ENCODE measurements at places on chromosomes 7 and 10.

DNA sequence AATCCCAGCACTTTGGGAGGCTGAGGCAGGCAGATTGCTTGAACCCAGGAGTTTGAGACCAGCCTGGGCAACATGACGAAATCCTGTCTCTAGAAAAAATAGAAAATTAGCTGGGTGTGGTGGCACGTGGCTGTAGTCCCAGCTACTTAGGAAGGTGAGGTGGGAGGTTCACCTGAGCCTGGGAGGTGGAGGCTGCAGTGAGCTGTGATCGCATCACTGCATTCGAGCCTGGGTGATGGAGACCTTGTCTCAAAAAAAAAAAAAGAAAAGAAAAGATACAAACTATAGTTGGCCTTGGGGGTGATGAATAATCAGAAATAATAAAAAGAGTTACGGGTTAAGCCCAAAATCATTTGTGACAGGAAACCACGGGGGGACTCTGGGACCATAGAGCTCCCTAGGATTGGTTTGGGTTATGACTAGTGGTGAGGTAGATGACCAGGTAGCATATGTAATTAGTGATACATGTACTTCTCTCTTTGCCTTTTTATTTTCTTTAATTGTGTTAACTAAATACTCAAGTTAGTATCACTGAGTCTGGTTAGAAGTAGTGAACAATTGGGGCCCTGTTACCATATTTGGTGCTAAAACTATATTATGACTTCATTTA lies 10.4 kb upstream of the ASCC1 start:
- DNase-seq: no peak

- DNase-seq: no peak
These were observed 126.5 kb downstream of the GFRA1 start for GRCh38 chr10:116146372-116147140.

GRCh38 chr7:32298408-32299132 lies 191.6 kb downstream of the LSM5 start:
- no peak for DNase-seq

DNA sequence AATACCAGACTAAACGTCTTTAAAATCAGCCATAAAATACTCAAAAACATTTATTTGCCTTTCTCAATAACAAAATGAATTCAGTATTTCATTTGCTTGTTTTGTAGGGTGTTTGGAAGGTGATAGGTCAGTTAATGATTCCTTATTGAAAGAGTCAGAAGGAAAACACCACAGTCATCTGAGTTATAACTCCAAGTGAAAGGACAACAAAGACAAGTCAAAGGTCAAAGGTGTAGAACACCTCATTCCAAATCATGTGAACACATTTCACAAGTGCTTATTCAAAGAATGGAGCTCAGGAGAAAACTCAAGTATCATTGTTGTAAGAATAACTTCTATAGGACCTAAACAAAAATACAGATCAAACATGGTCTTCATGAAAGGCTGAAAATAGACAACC lies 318.6 kb upstream of the PHF14 start:
- no peak for DNase-seq

GRCh38 chr10:110040767-110041478 lies 33.1 kb downstream of the ADD3 start:
- DNase-seq: no peak

DNA sequence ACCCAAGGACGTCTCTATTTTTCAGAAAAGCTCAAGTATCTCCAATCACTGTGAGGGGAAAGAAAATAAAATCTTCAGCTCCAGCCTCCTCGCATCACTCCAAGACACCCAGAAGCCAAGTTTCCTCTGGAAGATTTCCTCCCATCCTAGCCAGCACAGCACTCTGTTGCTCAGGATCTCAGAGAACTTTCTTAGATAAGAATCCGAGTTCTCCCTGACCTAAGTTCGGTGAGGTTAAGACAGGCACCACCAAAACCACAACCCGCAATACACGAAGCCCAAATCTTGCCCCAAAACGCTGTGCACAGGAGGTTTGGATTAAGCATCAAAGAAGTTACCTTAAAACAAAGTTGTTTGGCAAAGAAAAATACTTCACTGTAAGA lies 4.2 kb downstream of the FAM53B start:
- DNase-seq: peak; percentile 49

- DNase-seq: no peak
These were observed 6.4 kb downstream of the CDCA7L start for GRCh38 chr7:21939136-21939857.

- no peak for DNase-seq
These were observed 5.6 kb upstream of the PAX2 start for GRCh38 chr10:100739517-100740368.

DNA sequence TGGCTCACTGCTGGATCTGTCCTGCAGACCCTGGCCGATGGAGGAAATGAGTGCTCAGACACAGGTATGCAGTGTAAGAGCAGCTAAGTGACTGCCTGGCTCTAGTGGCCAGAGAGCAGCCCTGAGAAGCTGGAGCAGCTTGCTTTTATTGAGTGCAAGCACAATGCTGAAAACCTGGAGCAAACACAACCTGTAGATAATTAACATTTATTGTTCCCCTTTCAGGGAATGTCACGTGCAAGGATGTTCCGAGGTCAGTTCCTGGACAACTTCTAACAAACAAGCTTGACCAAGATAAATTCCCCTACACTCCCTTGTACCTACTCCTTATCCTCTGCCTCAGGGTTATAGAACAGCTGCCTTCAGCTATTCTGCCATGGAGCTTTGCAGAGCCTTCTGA lies 31.3 kb downstream of the DDC start:
- DNase-seq: no peak

GRCh38 chr7:23544913-23545354 lies 13.2 kb upstream of the TRA2A start:
- no peak for DNase-seq

DNA sequence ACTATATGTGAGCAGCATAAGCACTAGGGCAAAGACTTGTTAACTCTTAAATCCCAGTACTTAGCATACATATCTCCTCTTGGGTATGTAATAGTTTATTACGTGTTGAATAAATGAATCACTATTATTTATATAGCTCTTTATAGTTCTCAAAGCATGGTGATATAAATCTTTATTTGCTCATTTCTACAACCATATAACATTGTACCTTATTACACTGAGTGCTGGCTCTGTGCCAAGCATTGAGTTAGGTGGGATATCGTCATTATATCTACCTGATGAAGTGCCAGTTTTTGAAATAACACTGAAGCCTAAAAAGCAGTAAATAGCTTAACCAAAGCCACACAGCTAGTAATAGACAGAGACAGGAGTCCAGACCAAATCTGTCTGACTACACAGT lies 27.9 kb downstream of the AHR start:
- DNase-seq: no peak

DNA sequence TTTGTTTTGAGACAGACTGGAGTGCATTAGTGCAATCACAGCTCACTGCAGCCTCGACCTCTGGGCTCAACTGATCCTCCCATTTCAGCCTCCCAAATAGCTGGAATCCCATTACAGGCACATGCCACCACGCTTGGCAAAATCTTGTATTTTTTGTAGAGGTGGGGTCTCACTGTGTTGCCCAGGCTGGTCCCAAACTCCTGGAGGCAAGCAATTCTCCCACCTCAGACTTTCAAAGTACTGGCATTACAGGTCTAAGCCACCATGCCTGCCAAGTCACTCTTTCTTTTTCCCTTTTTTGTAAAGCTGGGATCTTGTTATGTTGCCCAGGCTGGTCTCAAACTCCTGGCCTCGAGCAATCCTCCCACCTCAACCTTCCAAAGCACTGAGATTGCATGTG lies 8.3 kb upstream of the NPC1L1 start:
- no peak for DNase-seq

DNA sequence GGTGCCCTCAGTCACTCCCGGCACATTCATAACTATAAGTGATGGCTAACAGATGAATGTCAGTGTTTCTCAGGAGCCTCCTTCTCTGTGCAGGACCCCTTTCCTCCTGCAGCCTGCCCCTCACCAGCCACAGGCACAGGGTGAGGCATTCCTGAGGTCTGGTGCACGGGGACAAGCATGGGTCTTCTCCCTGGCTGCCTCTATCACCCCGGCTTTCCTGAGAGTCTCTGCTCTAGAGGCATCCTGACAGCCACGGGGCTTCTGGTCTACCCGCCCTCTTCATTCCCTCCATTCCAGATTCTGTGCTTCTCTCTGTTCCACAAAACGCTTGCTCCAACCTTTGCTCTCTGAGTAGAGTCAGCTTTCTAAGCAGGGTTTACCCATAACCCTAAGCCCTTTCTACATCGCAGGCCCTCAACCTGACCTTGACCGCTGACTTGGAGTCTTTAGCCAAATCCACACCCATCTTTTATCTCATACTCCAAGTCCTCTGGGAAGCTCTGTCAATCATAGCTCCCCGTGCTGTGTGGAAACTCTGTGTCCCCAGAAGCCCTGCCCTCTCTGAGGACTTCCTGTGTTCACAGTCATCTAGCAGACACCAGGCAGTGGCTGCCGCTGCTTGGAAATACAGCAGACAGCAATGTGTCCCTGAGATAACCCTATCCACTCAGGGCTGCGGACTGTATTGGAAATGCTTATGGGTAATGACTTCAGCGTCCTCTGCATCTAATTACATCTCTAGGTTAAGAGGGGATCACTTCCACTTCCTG lies 159.0 kb downstream of the SFMBT2 start:
- no peak for DNase-seq

DNA sequence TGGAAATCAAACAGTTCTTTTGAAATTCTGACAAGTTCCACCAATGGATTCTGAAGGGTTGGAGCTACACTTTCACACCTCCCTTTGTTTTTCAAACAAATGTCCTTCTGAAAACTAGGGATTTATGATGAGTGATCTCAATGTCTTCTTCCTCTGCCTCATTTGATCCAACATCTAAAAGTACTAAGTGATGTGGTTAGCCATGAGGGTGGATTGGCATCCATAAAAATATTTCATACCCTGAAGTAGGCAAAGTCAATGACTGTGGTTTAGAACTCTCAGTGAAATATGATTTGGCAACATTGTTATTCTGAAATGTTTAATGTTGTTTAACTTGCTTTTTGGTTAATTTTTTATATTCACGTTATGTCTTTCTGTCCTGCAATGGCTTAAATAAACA lies 136.9 kb downstream of the MBL2 start:
- DNase-seq: no peak

- no peak for DNase-seq
These were observed 52.8 kb downstream of the LSMEM1 start for GRCh38 chr7:112533591-112533990.

- no peak for DNase-seq
These were observed 57.8 kb downstream of the COL26A1 start for GRCh38 chr7:101420436-101420835.

- no peak for DNase-seq
These were observed 71.1 kb upstream of the KAT6B start for GRCh38 chr10:74755273-74755672.

GRCh38 chr7:27111042-27111750 lies 8.7 kb upstream of the HOXA2 start:
- no peak for DNase-seq

DNA sequence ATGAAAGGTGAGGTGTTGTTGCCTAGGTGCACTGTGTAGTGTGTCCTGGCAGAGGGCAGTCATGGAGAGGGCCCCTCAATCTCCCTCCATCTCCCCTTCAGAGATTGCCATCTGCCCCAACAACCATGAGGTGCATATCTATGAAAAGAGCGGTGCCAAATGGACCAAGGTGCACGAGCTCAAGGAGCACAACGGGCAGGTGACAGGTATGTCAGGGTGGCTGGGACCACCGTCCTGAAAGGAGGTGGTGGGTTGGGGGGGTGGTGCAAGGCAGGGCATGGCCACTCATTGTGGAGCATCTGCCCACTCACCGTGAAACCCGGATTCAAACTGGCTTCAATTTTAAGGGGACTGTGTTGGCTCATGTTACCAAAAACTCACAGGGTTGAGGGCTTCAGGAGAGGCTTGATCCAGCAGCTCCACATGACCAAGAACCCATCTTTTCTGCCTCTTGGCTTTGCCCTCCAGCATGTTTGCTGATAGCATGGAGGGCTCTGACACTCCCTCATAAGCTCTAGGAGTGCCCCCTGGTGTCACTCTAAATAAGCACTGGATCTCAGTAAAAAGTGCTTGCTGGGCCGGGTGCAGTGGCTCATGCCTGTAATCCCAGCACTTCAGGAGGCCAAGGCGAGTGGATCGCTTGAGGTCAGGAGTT lies 12.2 kb downstream of the ARPC1B start:
- DNase-seq: peak; percentile 69

DNA sequence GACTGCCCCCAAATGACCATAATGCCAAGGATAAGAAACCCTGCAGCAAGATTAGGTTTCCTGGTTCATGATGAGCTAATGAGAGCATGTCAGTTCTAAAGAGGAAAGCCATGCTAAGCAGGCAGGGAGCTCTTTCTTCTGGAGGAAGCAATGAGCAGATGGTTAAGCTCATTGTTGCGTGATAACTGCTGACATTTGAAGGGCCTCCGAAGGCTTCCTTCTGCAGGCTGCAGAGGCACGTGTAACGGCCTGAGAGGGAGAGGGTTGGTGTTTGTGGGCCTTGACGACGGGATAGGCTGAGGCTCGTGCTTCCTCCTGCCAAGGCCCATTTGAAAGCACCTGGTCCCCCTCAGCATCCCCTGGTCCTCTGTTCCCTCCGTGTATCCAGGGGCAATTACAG lies 63.5 kb upstream of the BTBD16 start:
- no peak for DNase-seq

- DNase-seq: no peak
These were observed 223.7 kb downstream of the MAD1L1 start for GRCh38 chr7:2008936-2009540.

DNA sequence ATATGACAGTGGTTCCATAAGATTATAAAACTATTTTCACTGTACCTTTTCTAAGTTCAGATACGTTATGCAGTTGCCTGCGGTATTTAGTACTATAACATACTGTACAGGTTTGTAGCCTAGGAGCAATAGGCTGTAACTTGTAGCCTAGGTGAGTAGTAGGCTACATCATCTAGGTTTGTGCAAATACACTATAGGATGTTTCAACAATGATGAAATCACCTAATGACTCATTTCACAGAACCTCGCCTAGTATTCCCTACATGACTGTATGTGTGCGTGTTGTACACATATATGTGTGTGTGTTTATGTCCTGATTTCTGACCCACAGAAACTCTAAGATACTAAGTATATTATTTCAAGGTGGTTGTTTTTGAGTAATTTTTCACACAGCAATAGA lies 139.0 kb downstream of the HERPUD2 start:
- no peak for DNase-seq

DNA sequence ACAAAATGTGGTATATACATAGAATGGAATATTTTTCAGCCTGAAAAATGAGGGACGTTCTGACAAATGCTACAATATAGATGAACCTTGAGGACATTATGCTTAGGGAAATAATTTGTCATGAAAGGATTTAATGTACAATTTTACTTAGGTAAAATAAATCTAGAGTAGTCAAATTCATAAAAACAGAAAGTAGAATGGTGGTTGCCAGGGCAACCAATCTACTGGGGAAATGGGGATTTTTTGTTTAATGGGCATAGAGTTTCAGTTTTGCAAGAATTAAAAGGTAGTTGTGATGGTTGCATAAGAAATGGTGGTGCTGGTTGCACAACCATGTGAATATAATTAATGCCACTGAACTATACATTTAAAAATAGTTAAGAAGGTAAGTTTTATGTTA lies 296.0 kb upstream of the SP4 start:
- no peak for DNase-seq

GRCh38 chr7:106462365-106462859 lies 177.6 kb upstream of the NAMPT start:
- DNase-seq: peak; percentile 43

All from CD4-positive, alpha-beta T cell treated with Interleukin-17A for 1 hour (primary cell).